ENCODE measurements at places on chromosomes 6 and 20. TPM values are rescaled to one million over a fixed set of nuclear protein-coding genes. Genes with fewer than 3 reads are reported as not detected.

Gene OR2J3
- not detected for total RNA-seq

Gene BMP2
- 1.1 TPM for total RNA-seq

Gene NRSN1
- not detected for total RNA-seq

Gene SRXN1
- 53.0 TPM for total RNA-seq

Gene SEC23B
- 48.5 TPM for total RNA-seq

Gene MYLK4
- 0.73 TPM for total RNA-seq

Gene ADAM33
- 101 TPM for total RNA-seq
